ENCODE measurements at places on chromosomes 3 and 15. TPM values are rescaled to one million over a fixed set of nuclear protein-coding genes. Genes with fewer than 3 reads are reported as not detected.

- DNase-seq = no peak
Measured at GRCh38 chr3:136196064-136196400, at the start of gene MSL2. Gene MSL2 (minus strand): TSS chr3:136196335. CDS start chr3:136195113, 1,222 bp downstream.

- DNase-seq = no peak
Measured at GRCh38 chr3:183298701-183299153, 45.7 kb downstream of the B3GNT5 start.

DNA sequence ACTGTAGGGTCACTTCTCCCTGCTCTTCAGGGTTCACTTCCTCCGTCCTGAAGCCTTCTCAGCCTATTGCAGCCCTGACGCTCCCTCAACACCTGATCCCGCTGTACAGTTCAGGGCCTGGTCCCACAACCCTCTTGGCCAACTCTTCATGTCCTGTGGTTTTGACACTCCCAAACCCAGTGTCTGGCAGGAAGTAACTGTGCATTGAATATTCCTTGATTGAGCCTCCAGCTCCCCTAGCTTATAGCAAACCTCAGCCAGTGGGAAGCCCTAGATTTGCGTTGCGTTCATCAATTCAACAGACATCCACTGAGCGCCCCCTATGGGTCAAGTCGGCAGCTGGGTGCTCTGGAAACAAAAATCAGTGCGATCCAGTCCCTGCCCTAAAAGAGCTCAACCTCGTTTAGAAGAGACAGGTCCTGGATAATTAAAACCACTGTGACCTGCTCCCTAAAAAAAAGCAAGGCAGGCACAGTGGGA is 13.5 kb downstream of the UBAP1L start:
- DNase-seq = peak; percentile 12

The USF3 gene
- total RNA-seq = 16.9 TPM

Data from T-cell (primary cell).